ENCODE measurements at places on chromosomes 6 and 20.

DNA sequence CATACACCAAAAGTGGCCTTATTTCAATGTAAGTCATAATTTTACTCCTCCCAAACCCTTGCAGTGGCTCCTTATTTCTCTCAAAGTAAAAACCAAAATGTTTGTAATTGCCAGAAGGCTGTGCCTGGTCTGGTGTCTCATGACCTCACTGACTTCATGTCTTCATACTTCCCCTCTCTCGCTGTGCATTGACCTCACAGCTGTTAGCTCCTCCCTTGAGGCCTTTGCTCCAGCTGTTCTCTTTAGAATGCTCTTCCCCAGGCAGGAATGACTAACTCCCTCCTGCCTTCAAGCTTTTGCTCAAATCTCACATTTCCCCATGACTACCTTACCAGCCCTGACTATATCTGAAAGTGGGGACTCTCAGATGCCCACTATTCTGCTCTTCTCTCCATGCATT lies 83.3 kb downstream of the MTFR2 start:
- DNase-seq: no peak

DNA sequence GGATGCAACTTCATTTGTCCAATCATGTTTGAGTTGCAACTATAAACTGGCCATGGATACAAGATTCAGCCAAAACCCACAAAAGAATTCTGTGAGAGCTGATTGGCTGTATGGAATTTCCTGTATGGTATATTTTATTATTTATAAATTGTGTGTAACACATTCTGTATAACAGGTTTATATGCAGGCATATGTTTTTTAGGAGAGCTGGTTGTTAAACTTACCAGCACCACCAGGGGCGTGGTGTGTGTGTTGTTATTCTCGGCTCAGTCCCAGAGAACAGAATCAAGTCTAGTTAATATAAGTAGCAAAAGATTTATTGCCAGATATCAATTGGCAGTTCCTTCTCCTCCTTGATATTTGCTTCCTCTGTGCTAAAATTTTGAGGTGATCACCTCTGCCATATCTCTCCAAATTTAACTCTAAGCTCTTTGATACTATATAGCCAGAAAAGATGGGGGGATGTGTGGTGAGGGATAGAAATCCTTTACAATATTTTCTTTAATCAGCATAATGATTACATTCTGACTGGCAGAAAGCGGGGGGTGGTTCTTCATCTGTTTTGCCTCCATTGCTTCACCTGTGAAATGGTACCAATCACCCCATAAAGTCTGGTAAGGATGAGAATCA lies 22.9 kb downstream of the CNBD2 start:
- no peak for DNase-seq

- DNase-seq: no peak
These were observed 149.1 kb downstream of the SASH1 start for GRCh38 chr6:148491638-148492251.

GRCh38 chr6:82910820-82911219 lies 154.8 kb downstream of the UBE3D start:
- no peak for DNase-seq

DNA sequence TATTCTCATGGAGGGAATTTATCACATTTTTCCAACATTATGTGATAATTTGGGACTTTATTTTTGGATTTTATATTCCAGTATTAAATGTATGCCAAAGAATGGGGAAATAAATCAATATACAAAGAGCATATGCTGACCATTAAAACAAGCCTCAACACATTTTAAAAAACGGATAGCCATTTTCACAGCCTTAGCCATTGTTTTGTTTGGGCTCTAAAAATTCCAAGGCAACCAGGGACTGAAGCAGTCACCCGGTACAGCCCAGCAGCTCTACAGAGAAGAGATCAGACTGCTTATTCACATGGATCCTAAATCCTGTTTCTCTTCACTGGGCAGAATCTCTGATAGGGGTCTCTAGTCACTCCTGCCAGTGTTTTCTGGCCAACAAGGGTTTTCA lies 150.2 kb upstream of the OGFRL1 start:
- DNase-seq: no peak

GRCh38 chr6:148074738-148075137 lies 267.9 kb upstream of the SASH1 start:
- DNase-seq: no peak

DNA sequence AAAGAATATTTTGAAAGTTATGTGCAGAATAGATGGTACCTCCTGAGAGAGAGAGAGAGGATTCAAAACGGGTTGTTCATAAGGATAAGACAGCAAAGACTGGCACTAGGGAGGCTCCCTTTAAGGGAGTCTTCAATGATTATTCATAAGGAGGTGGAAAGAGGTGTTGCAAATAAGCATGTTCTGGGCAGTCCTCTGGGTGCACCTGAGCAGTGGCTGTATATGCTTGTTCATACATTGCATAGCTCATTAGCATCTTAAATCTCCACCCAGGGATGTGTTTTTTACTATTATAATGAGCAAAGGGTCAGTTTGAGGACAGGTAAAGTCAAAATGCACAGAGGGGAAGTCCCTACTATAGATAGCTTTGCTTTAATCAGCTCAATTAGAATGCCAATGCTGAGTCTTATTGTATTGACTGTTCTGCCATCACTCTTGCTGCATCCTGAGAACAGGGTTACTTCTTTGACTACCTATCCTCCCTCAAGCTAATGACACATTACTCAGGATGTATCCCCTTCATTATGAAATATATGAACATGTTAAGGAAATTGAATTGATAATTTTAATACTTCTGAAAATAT lies 10.0 kb upstream of the SIRPG start:
- no peak for DNase-seq

DNA sequence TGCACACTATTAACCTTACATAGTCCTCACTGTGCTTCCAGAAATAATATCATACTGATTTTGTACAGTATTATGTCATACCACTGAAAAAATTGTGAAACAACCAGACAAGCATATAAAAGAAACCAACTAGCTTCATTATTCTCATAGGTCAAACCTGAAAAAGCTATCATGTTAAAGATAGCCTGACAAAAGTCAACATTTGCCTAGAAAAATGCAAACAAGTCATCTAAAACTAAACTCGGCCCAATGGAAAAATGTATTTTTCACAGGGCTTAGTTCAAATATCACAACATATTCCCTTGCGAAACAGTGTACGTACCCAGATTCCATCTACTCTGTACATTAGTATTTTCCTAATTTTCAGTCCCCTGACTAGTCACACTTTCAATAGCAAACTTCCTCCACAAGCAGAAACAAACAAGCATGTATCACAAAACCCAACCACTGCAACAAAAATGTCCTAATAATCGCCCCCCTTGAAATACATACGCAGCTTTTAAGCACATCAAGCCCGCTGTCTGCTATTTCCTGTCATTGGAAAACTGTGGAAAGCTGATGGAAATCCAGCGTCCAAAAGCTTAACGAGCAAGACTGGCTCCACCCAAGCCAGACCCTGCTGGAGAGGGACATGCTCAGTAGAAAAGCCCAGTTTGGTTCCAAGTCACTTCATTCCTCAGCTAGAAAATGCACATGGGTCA lies 93.1 kb downstream of the EPB41L2 start:
- no peak for DNase-seq

GRCh38 chr6:129730477-129731165 lies 20.6 kb upstream of the ARHGAP18 start:
- no peak for DNase-seq

DNA sequence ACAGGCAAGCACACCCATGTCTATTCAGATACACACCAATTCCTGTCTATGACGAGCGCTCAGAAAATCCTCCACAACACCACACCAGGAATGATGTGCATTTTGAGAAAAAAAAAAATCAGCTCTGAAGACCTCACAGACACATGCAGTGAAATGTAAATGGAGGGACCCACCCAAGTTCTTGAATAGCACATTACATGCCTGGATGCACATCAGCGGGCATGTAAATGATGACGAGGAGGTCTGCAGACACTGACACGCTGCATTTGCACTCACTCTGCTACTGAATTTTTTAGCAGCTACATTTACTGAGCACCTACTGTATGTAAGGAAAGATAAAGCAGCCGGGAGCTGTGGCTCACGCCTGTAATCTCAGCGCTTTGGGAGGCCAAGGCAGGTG lies 14.7 kb downstream of the NRSN2 start:
- no peak for DNase-seq

- DNase-seq: no peak
These were observed 137.8 kb downstream of the CEBPB start for GRCh38 chr20:50328222-50328979.

DNA sequence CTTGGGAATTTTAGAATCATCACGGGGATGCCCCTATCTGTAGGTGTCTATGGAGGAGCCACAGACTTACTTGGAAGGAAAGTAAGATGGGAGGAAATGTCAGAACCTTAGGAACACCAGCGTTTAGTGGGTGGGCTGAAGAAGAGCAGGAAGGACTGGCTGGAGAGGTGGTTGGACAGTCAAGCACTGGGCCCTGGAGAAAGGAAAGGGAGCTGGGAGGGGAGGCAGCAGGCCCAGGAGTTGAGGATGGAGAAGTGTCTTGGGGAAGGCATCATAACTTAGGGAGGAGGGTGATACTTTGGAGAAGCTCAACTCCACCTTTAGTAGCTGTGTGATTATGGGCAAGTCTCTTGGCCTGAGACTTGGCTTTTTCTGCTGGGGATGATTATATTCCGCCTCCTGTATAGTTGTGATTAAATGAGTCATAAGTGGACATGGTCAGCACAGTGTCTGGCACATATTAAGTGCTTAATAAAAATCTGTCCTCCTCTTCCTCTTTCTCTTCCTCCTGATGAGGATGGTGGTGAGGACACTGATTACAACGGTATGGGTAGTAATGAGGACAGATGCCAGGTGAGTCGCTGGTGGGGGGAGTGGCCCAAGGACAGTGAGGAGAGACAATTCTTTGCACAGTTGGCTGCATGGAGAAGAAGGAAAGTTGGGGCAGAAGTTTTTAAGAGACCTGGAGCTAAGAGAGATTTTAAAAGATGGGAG lies 125.7 kb downstream of the TOX2 start:
- DNase-seq: no peak

GRCh38 chr6:22078802-22079545 lies 217.9 kb downstream of the PRL start:
- DNase-seq: no peak

GRCh38 chr6:3026791-3027626 lies 27.3 kb downstream of the NQO2 start:
- DNase-seq: no peak

- no peak for DNase-seq
These were observed 41.4 kb downstream of the MDFI start for GRCh38 chr6:41679696-41680095.

GRCh38 chr6:162029873-162030576 lies 697.5 kb downstream of the PRKN start:
- no peak for DNase-seq

- peak; percentile 52 for DNase-seq
These were observed 186.9 kb upstream of the UST start for GRCh38 chr6:148559848-148560433.

DNA sequence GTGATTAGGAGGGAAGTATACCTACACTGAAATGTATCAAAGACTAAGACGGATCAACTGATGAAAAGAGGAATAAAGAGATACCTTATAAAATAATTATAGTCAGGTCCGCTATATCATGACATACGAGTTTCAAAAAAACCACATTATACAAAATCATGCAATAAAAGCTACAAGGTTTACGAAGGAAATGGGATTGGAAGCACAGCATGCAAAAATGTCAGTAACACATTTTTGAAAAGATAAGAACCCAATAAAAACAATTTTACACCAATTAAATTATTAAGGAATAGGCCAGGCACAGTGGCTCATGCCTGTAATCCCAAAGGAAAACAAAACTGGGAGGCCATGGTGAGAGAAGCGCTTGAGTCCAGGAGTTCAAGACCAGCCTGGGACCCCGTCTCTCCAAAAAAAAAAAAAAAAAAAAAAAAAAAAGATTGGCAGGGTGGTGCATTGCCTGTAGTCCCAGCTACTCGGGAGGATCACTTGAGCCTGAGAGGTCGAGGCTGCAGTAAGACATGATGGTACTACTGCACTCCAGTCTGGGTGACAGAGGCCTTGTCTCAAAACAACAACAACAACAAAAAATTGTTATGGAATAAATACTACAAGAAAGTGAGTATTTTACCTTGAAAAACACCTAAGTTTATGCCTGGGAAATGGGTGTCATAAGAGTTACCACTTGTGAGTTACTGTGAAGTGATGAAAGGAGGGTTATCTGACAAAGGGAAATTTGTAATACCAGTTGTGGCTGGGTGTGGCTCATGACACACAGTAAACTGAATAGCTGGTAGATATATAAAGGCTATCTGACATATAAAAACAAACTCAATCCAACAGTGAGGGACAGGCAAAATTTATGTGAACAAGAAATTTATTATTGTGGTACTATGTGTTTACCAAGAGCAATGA lies 45.2 kb downstream of the RANBP9 start:
- DNase-seq: no peak

DNA sequence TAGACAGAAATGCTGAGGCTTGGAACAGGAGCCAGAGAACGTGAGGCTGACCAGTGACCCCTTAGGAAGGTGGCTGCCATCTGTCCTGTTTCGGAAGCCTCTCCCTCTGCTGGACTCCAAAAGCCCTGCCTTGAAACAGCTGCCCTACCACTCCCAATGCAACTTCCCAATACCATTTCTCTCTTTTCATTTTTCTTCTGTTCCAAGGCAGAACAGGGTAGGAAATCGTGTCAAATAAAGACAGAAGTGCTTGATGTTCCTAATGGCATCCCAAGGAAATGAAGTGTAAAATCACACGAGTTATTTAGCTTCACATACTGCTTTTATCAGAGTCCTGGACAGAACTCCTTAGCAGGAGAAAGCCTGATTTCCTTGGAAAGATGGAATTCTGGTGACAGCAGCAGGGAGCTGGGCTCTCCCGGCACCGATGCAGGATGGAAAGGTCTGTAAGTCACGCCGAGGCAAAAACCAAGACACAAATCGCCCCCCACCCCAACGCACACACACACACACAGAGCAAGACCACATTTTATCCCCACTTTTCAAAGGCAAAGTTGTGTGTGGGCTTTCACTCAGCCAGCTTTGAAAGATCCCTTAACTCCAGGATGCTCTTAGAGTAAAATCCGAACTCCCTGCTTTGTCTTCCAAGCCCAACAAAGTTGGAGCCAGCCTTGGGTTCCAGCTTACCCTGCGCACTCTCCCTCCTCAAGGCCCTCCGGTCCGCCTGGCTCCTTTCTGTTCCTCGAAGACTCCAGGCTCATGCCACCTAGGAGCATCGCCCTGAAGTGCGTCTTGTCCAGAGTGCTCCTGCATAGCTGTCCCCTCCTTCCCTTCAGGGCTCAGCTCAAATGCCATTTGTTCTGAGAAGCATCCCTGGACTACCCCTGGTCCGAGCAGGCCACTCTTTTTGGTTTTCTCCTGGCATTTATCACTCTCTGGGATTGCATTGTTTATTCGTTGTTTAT lies 11.6 kb upstream of the STX16 start:
- DNase-seq: no peak

DNA sequence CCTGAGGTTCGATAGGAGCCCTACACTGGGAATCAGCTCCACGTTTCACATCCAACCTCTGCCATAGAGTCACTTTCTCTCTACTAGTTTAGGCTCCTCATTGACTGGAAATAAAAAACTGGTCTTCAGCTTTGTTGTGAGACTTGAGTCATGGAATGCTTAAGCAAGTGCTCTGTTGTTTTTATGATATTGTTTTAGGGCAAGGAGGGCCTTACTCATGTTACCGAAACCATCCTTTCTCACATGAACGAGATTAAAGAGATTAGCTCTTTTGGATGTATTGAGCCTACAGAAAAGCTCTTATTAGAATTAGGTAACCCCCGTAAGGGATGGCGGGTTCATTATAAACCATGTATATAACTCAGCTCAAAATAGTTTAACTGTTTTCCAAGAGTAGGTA lies 6.9 kb upstream of the MOCS1 start:
- DNase-seq: no peak

GRCh38 chr6:48826901-48827701 lies 636.0 kb downstream of the MMUT start:
- DNase-seq: no peak

GRCh38 chr6:3535776-3536435 lies 79.1 kb upstream of the SLC22A23 start:
- DNase-seq: no peak

Data from iPS DF 6.9 (cell line).